ENCODE measurements at places on chromosomes 11 and 22.

GRCh38 chr11:9797300-9797699, 133.4 kb downstream of the SWAP70 start:
- no peak for DNase-seq

- DNase-seq, result no peak
Observed at GRCh38 chr11:126834573-126834972, 166.0 kb downstream of the KIRREL3 start.

DNA sequence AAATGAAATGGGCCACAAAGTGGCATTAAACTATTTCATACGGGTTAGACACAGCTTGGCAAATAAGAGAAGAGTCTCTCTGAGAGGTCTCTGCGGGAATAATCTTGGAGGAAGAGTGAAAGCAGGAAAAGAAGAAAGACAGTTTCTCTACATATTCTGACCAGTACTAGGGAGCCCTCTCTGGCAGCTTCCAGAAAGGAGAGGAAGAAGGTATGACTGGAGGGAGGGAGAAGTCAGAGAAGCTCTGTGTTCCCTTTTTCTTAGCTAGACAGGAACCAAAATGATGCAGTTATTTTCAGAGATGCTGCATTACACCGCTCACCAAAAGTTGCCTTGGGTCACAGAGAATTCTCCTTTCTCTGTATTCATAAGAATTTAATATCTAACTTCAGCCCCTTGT, 382.1 kb downstream of the KCNA4 start:
- no peak for DNase-seq

DNA sequence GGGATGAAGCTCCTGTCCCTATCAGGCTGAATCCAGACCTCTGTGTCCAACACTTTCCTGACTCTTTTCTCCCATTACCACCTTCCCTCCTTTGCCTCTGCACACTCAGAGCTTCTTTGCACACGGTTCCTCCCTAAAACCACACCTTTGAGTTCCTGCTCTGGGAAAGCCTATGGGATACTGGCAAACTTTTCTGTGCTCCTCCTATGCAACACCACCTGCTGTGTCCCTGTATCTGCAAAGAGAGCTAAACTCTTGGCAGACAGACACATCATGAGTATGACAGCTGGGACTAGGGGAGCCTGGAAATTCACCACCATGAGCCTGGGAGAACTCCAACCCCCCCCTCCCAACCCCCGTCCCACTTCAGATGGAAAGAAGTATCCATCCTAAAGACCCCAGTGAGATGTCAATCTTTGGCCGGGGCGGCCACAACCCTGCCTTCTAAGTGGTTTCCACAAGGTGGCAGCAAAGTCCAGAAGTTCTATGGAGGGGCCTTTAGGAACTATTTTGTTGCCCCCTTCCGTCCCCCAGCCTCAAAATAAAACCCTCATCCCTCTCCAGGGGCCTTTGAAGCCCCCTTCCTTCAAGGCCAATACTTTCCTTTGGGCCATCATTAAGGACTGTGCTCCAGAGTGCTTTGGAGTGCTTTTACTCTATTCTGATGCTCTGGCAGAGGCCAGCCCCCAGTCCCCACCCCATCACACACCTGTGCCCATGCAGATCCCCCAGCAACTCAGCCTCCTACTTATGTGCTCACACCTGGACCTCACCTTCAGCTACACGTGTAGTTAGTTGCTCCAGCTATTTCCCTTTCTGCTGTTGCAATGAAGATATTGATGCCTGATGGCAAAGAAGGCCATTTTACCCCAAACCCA, 19.4 kb downstream of the HTR3A start:
- no peak for DNase-seq

DNA sequence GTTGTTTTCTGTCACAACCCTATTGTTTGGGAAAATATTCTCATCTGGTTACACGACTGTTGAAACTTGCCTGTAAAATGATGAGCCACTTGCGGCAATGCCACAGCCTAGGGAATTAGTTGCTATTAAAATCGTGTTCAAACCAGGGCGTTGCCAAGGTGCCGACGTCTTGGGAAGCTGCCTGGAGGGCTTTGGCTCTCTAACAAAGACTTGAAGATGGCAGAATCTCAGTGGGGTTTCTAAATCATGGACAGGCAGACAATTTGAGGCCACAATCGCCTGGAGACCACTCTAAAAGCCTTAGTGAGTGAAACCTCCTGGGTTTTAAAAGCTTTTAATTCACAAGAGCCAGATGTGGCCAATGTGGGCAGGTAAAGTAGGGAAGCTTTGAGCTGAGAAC, 117.2 kb upstream of the BMAL1 start:
- DNase-seq, result no peak

DNA sequence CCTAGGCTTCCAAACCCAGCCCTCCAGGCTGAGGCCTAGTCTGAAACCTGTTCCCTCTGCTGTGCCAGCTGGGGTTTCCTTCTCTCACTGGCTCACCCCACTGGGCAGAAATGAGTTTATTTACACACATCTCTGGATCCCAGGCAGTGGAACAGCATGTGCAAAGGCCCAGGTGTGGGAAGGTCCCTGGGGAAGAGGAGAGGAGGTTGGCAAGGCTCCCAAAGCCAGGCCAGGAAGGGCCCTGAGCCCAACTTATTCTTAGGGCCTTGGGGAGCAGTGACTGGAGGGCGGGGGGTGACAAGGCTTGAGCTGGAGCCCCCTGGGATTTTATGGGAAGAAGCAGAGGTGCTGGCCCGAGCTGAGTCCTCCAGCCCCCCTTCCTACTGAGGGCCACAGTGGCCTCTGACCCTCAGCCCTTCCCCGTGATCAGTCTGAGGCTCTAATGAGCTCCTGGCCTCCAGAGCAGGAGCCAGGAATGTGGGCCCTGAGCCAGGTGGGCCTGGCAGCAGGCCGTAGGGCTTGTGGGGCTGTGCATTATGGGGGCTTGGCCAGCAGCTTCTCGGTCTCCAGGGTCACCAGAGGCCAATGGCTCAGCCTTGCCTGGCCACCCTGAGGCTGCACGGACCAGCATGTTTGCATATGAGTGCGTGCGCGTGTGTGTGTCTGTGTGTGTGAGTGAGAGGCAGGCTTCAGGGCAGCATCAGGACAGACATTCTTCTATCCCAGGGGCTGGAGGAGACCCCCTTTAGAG, 2.9 kb downstream of the MYO7A start:
- DNase-seq, result no peak

DNA sequence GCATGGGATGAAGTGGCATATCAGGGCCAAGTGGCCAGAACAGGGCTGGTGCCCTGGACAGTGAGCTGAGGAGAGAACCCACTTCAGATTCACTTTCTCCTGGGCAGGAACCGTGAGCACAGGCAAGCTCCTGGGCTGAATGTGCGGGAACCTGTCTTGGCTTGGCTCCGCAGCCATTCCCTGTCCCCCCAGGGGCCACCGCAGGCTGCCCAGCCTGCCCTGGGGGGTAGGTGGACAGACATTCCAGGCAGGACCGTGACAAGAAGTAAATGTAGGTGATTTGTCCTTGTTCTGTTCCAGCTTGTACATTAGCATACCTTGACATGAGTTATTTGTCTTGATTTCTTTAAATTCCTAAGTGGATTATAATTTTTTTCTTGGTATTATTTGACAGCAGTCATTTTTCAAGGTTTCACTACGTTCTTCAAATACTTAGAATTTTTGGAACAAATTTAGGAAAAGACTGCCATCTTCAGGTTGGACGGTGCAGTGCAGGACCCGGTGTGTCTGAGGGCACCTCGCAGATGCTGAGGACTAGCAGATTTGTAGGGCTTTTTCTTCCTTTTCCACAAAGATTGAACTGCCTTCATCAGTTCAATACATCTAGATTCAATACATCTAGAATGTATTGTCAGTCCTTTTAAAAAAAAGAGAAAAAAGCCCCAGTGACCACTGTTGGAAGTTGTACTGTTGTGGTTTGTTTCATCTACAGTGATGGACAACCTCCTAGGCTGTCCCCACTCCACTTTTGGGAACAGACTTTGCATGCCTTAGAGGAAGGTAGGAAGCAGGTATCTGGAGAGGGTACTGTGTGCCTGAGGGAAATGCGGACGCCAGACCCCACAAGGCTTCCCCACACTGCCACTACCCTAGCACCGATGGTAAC, 115.1 kb upstream of the RASSF10 start:
- DNase-seq, result no peak

GRCh38 chr11:16925561-16926065, 88.6 kb downstream of the PLEKHA7 start:
- no peak for DNase-seq

Measured in HS-5 (cell line).